Mucosa of gallbladder (tissue), 1 donor: ENCODE measurements at places on chromosomes 3 and 15. TPM values are rescaled to one million over a fixed set of nuclear protein-coding genes. Genes with fewer than 3 reads are reported as not detected.

DNA sequence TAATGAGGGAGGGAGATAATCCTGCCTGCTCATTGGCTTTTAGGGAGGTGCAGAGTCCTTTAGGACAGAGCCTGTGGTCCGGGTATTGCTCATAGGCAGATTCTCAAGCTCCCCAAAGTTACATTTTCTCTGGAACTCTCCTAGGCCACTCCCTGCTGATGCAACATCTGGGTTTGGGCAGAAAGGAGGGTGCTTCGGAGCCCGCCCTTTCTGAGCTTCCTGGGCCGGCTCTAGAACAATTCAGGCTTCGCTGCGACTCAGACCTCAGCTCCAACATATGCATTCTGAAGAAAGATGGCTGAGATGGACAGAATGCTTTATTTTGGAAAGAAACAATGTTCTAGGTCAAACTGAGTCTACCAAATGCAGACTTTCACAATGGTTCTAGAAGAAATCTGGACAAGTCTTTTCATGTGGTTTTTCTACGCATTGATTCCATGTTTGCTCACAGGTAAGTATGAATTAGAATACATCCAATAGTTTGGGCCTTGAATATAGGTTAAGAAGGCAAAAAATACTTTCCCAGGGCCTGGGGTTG lies at the start of gene IL20RB:
TSS of gene IL20RB (plus strand) at position 233 of the 538 bp plus-strand sequence. CDS start at position 364, 131 bp downstream.
- DNase-seq, result no peak

- DNase-seq, result no peak
These were observed 53.1 kb downstream of the PHC3 start for GRCh38 chr3:170128259-170128976.

GRCh38 chr3:55725681-55726500 lies 238.8 kb upstream of the WNT5A start:
- no peak for DNase-seq

GRCh38 chr3:107833722-107834416 lies 257.0 kb downstream of the CD47 start:
- no peak for DNase-seq

- DNase-seq, result peak; percentile 52
These were observed 168.1 kb downstream of the XXYLT1 start for GRCh38 chr3:195102609-195103467.

- DNase-seq, result no peak
These were observed 1.1 kb upstream of the WDR5B start for GRCh38 chr3:122416966-122417365.

- DNase-seq, result no peak
These were observed 290.6 kb upstream of the ARHGEF26 start for GRCh38 chr3:153830552-153830951.

GRCh38 chr15:39127151-39127790 lies 453.6 kb upstream of the THBS1 start:
- DNase-seq, result no peak

The CLPX gene
- total RNA-seq, result 47.2 TPM

The ZMYND10 gene
- 2.2 TPM for total RNA-seq
